NCI-H1417 treated with DMSO at 0.1 percent for 48 hours (cell line): ENCODE measurements at places on chromosomes 2 and 18.

- DNase-seq, result no peak
These were observed 178.6 kb downstream of the SETBP1 start for GRCh38 chr18:44859263-44859662.

GRCh38 chr2:235859651-235860050 is 308.5 kb downstream of the GBX2 start:
- DNase-seq, result no peak

GRCh38 chr2:191703079-191703725 is 25.3 kb downstream of the NABP1 start:
- DNase-seq, result no peak

DNA sequence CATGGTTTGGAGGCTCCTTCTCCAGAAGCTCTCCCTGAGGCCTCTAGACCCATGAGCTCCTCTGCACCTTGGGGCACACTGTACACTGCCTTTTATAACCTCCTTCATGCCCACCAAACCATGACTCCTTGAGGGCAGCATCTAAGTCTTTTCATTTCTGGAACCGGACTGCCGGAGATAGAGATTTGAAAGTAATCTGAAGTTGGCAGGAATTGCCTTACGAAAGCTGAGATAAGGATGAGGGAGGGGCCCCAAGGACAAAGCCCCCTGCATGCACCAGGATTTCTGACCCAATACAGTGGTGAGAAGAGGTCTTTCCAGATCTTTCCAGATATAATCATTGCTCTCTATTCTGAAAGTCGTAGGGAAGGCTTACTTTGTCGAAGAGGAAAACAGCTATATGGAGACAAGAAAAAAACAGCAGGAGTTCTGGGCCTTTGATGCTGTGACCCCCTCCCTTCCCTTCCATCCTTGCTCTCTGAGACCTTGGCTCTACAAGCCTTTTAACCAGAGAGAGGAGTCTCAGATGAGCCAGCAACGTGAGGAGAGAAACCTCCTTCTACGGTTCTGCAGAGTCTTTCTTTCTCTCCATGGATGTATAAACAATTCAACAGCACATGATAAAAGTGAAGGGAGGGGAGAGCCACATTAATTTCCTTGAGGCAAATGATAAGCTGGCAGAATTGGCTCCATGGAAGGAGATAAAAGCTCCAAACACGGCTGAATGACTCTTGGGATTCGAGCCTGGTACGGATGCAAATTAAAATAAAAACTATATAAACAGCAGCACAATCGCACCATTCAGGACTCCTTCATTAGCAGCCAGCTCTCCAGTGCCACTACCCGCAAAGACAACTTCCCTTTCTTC is 88.0 kb upstream of the RTN4 start:
- DNase-seq, result no peak

DNA sequence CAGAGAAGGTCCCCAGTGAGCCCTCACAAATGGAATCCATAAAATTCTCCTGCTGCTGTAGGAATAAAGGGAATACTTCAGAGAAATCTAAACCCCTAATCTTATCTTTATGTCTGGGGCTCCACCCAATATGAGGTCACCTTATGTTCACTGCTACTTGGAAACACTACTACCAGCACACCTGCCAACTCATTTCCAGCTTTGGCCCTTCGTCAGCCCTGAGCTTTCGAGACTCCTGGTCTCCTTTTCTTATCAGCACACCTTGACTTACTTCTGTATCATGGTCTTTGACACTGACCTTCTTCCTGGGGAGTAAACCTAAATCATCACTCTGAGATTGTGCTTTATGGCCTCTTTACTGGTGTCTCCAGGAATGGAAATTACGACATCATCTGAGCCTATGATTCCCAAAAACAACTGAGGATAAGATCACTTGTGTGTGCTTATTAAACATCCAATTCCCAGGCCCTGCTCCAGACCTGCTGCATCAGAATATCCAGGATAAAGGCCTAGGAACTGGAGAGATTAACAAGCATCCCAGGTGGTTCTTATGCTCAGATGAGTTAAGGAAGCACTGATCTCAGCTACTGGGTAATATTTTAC is 22.2 kb upstream of the ASNSD1 start:
- no peak for DNase-seq

DNA sequence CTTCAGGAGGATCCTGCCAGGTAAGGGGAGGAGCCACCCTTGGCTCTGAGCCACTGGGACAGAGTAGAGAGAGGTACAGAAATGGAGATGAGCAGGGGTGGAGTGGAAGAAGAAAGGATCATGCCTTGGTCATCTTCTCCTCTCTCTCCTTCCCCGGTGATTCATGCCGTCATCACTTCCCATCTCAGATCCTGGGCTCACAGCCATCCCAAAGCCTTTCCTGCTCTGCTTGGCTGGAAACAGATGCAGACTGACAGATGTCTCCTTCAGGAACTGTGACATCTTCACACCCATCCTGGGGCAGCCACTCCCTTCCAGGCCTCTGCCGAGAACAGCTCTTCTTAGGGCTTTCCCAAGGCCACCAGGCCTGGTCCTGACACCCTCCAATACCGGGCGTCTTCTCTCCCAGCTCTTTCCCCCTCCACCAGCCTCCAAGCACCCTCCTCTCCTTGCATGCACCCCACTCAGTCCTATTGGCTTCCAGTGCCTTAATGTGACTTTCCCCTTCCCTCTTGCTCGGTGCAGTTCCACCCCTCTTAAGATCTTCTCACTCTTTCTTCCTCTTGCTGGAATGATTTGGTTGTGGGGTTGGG is 58.3 kb upstream of the TNP1 start:
- no peak for DNase-seq

DNA sequence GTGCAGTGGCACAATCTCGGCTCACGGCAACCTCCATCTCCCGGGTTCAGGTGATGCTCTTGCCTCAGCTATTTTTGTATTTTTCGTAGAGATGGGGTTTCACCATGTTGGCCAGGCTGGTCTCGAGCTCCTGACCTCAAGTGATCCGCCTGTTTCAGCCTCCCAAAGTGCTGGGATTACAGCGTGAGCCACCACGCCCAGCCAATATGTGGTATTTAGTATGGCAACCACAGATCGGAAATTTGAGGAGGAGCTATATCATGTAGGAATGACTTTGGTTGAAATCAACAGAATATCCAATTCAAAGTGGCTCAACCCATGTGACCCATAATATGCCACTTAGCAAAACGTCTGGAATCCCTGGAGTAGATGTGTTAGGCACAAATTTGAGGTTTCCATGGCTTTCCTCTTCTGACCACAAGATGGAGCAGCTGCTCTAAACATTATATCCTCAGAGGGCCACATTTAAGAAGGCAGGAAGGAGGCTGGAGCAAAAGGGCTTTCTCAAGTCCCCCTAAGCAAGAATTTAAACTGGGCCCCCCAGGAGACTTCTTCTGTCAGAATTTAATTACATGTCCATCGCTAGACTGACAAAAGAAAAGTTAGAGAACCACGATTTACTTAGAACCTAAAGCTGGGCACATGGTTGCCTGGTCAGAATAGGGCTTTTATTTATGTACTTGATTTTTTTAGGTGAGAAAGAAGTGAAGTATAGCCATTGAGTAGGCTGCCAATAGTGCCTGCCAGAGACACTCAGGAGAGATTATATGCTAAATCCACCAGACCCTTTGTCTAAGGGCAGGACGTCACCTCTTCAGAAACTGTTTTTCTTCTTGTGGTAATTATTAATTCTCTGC is 49.6 kb upstream of the ITSN2 start:
- DNase-seq, result peak; percentile 80

DNA sequence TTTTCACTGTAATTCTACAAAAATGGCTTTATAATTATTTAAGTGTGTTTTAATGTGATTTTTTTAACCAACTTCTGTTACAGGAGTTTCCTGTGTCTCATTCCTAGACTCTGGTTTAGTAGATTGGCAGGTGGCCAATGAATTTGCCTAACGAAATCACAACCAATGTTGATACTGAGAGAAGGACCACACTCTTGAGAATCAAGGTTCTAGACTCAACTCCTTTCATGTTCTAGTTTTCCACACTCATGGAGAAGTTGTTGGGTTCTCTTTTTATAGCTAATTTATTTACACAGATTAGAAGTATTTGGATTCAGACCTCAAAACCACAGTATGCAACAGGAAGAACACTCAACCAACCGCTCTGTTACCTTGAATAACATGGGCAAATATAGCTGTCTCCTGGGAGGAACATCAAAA is 22.6 kb upstream of the USP34 start:
- DNase-seq, result no peak

GRCh38 chr18:74147779-74148542 is at the start of the genes FBXO15 and TIMM21:
FBXO15 (minus strand) TSS chr18:74147834; CDS start chr18:74147785, 49 bp downstream.
TIMM21 (plus strand) TSS chr18:74148523; CDS start chr18:74148809, 286 bp downstream.
- peak; percentile 99 for DNase-seq

GRCh38 chr2:85254540-85255300 is 73.1 kb downstream of the TGOLN2 start:
- DNase-seq, result no peak
